CD4-positive, alpha-beta T cell treated with Interleukin-21 for 1 hour (primary cell): ENCODE measurements at places on chromosomes 1 and 21.

- DNase-seq = peak; percentile 65
Measured at GRCh38 chr1:67211589-67212563, 45.6 kb downstream of the IL23R start.

DNA sequence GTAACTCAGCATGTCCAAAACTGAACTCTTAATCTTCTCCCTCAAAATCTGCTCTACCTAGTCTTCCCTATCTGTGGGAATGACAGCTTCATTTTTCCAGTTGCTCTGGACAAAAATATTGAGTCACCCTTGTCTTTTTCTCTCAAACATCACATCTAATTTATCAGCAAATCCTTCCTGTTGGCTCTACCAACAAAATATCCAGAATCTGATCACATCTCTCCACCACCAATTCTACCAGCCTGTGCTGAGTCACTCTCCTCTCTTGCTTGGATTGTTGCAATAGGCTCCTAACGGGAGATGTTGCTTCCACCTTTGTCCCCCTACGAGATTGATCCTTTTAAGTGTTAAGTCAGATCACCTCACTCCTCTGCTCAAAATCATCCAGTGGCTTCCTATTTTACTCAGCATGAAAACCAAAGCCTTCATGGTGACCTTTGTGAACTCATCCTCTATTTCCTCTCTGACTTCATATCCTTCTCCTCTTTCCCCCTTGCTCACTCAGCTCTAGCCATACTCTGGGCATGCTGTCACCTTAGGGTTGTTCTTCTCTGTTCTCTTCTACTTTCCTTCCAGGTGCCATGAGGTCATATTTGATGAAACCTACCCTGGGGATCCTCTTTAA, 21.5 kb upstream of the SMYD2 start:
- no peak for DNase-seq

DNA sequence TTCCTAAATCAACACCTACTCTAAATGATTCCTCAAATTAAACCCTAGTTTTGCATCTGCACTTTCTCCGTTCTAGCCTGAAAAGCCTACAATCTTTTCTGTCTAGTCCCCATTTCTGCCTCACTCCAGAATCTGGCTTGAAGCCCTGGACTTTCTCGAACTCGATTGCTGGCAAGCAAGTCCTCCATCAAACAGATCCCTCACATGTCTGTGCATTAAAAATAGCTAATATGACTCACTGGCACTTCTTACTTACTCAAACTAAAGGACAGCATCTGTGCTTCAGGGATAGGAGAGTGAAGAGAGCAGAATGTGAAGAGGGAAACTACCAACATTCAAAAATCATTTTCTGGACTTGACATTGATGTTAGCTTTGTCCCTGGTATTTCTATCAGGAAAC, 51.8 kb upstream of the CXADR start:
- DNase-seq = no peak

GRCh38 chr1:236107121-236107907, 35.0 kb upstream of the GPR137B start:
- no peak for DNase-seq
